ENCODE measurements at places on chromosomes 5 and 9. TPM values are rescaled to one million over a fixed set of nuclear protein-coding genes. Genes with fewer than 3 reads are reported as not detected.

The ANKDD1B gene
- 0.23 TPM for total RNA-seq

The CDKN2B-AS1 gene
- 2.7 TPM for total RNA-seq

The FOXD4 gene
- total RNA-seq = 0.23 TPM

The SH3TC2 gene
- total RNA-seq = 8.7 TPM

The BTNL8 gene
- total RNA-seq = not detected

The WDR31 gene
- total RNA-seq = 0.83 TPM

The OLFML2A gene
- 0.98 TPM for total RNA-seq

The LPCAT1 gene
- 68.6 TPM for total RNA-seq

The ZNF300 gene
- 8.3 TPM for total RNA-seq

The PCDHB11 gene
- 0.70 TPM for total RNA-seq

The SRD5A1 gene
- 17.7 TPM for total RNA-seq

The POU5F2 gene
- 0.45 TPM for total RNA-seq

The IL13 gene
- not detected for total RNA-seq

The CPLANE1 gene
- 12.4 TPM for total RNA-seq

The IFNA21 gene
- total RNA-seq = not detected

The DMAC1 gene
- total RNA-seq = 11.7 TPM

The TEX53 gene
- total RNA-seq = not detected

The SSBP2 gene
- total RNA-seq = 24.1 TPM
